H1 (cell line): ENCODE measurements at places on chromosomes 7 and 10. TPM values are rescaled to one million over a fixed set of nuclear protein-coding genes. Genes with fewer than 3 reads are reported as not detected.

Gene PLEKHS1
- total RNA-seq: not detected in 2 replicates

Gene KIAA1217
- 13.6 and 15.6 TPM in 2 replicates for total RNA-seq

Gene ASB15
- total RNA-seq: not detected in 2 replicates

- DNase-seq: no peak
- H3K4me1 ChIP-seq: peaks cover 3% of the 10 kb centered on the region; the same call in 1 of the 2 replicates
- no peak overlapping the region for H3K27ac ChIP-seq
Observed at GRCh38 chr7:73844131-73844547, 1.8 kb upstream of the METTL27 start.

DNA sequence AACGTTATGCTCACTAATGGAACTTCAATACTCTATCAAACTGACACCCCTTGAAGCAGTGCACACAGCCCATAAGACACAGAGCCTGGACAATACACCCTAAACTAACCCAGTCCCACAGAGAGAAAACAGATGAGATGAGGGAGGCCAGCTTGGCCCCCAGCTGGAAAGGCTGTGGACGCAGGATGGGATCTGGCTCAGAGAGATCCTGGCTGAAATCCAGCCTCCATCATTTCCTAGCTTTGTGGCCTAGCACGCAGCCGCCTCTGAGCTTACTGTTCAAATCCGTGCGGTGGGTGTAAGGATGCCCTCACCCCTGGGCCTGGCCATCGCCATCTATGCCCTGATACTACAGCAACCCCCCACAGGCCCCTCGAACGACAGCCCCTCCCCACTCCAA lies 32.7 kb downstream of the SNX8 start:
- H3K4me1 ChIP-seq: peaks cover 10% of the 10 kb centered on the region; the same call in 1 of the 2 replicates
- H3K36me3 ChIP-seq: no peaks in the 10 kb centered on the region
- H3K27me3 ChIP-seq: no peaks in the 10 kb centered on the region
- H3K27ac ChIP-seq: no peak overlapping the region

DNA sequence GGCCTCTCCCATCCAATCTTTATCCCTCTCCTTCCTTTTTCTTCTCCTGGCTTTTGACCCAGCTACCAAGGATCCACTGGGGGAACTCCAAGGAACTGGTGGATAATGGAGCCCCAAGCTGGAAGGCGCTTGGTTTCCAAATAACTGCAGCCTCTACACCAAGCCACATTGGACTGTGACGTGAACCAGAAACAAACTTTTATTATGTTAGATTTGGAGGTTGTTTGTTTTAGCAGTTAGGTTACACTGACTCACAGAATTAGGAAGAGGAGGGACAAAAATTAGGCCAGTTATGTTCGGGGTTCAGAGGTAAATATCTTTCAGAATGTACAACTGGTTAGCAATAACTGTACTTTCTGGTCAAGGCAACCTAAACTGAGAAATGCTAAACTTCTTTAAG lies 21.3 kb upstream of the ANK3 start:
- H3K27ac ChIP-seq: no peak overlapping the region
- H3K4me3 ChIP-seq: no peak overlapping the region
- H3K4me1 ChIP-seq: no peaks in the 10 kb centered on the region
- DNase-seq: no peak
- H3K27me3 ChIP-seq: no peaks in the 10 kb centered on the region

- H3K27ac ChIP-seq: no peak overlapping the region
- H3K4me1 ChIP-seq: no peaks in the 10 kb centered on the region
- no peak overlapping the region for H3K4me3 ChIP-seq
- H3K27me3 ChIP-seq: no peaks in the 10 kb centered on the region
Observed at GRCh38 chr10:30968711-30969110, 63.0 kb downstream of the ZNF438 start.

- no peaks in the 10 kb centered on the region for H3K27me3 ChIP-seq
- H3K36me3 ChIP-seq: no peaks in the 10 kb centered on the region
- DNase-seq: no peak
- no peak overlapping the region for H3K27ac ChIP-seq
Observed at GRCh38 chr7:116443646-116444045, 55.9 kb upstream of the CAV2 start.

DNA sequence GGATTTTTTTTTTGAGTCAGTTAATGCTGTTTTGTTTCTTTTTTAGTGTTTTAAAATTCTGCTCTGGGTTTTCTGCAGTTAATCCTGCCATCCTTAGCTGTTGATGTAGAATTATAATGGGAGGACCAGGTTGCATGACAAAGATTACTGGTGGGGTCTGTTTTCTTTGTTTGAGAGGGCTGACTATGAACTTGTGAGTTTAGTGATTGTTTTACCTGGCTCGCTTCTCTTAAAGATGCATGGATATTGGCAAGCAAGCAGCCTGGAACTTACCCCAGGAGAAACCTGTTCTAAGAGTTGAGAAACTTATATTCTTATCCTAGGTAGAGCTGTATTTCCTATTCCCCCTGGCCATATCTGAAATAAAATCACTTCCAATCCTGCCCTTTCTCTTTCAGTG lies 727.8 kb downstream of the GRM8 start:
- H3K27ac ChIP-seq: no peak overlapping the region
- peaks cover 3% of the 10 kb centered on the region; the same call in 1 of the 2 replicates for H3K4me1 ChIP-seq
- H3K36me3 ChIP-seq: no peaks in the 10 kb centered on the region
- no peak overlapping the region for H3K4me3 ChIP-seq

- no peak for DNase-seq
- H3K36me3 ChIP-seq: no peaks in the 10 kb centered on the region
- H3K4me1 ChIP-seq: no peaks in the 10 kb centered on the region
- H3K27ac ChIP-seq: no peak overlapping the region
Observed at GRCh38 chr10:44065788-44066526, 318.9 kb downstream of the CXCL12 start.

DNA sequence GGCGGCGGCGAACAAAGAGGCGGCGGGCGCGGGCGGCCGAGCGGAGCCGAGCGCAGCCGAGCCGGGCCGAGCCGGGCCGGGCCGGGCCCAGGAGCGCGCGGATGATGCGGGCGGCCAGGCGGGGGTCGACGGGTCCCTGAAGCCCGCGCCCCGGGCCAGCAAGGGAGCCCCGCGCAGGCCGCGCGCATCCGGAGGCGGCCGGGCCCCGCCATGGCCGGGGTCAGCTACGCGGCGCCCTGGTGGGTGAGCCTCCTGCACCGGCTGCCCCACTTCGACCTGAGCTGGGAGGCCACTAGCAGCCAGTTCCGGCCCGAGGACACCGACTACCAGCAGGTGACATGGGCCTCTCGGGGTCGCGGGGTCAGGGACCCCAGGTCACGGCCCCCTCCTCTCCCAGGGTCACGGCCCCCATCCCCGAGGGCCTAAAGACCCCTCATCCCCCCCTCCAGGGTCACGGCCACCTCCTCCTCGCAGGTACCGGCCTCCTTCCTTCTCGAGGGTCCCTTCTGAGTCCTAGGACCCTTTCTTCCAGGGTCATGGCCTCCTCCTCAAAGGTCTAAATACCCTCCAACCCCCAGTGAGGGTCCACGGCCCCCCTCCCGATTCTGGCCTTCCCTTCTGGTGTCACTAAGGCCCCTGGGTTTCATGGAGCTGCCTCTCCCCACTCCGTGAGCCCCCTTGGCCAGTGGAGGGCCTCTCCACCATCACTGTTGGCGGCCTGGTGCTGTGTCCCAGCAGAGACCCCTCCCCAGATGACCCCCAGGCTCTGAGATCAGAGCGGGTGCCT lies at the start of gene TTYH3:
TTYH3 (plus strand) TSS at position 41 of the 787 bp plus-strand sequence; CDS start at position 211, 170 bp downstream.
- H3K4me1 ChIP-seq: peaks cover 10% of the 10 kb centered on the region
- peak within 1 kb of the TSS; percentile 65; the same call in 1 of the 2 replicates for H3K27ac ChIP-seq
- peak; percentile 62 for DNase-seq
- no peaks in the 10 kb centered on the region for H3K27me3 ChIP-seq
- H3K4me3 ChIP-seq: peak within 1 kb of the TSS; percentile 96

GRCh38 chr10:96671211-96671890 lies 49.0 kb downstream of the PIK3AP1 start:
- no peaks in the 10 kb centered on the region for H3K27me3 ChIP-seq
- no peak for DNase-seq
- H3K27ac ChIP-seq: no peak overlapping the region
- H3K36me3 ChIP-seq: no peaks in the 10 kb centered on the region

DNA sequence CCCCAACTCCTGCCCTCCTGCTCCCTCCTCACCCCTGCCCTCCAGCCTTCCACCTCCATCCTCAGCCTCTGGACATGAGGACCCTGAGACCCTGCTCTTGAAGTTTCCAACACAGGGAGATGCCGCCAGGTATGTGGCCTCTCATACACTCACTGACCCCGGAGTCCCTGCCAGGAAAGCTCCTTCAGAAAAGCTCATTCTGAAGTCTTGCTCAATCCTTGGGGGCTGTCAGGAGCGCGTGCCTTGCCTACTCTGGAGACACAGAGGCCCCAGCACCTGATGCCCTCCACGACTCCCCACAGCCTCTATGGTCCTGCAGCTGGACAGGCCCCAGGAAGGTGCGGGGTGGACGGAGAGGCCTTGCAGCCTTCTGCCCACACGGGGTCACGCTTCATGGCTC lies 11.0 kb downstream of the NUDT1 start:
- no peaks in the 10 kb centered on the region; the same call in 1 of the 2 replicates for H3K36me3 ChIP-seq
- H3K4me1 ChIP-seq: no peaks in the 10 kb centered on the region
- DNase-seq: no peak
- no peaks in the 10 kb centered on the region for H3K27me3 ChIP-seq

- no peaks in the 10 kb centered on the region for H3K36me3 ChIP-seq
- H3K4me1 ChIP-seq: peaks cover 3% of the 10 kb centered on the region; the same call in 1 of the 2 replicates
- no peak overlapping the region for H3K27ac ChIP-seq
- no peak overlapping the region for H3K4me3 ChIP-seq
- no peaks in the 10 kb centered on the region for H3K27me3 ChIP-seq
Observed at GRCh38 chr10:116636976-116637375, 16.2 kb downstream of the PNLIPRP2 start.

DNA sequence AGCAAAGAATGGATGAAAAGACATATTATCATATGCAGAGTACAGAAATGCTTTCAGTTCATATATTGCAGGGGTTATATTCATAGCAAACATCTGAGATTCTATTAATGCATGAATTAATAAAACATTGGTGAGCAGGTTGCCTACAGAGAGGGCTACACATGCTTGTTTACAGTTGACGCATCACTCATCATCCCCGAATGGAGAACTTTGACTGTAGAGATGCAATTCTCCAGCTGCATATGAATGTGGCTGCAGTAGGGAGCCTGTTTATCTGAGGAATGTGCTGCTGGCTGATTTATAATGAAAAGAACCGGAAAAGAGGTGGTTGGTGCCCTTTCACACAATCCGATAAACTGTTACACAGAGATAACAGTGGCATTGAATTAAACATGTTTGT lies 116.5 kb downstream of the GRM3 start:
- no peaks in the 10 kb centered on the region for H3K36me3 ChIP-seq
- H3K27me3 ChIP-seq: no peaks in the 10 kb centered on the region
- DNase-seq: peak; percentile 15
- peaks cover 19% of the 10 kb centered on the region; the same call in 1 of the 2 replicates for H3K4me1 ChIP-seq

GRCh38 chr10:60212195-60212594 lies 177.5 kb downstream of the ANK3 start:
- H3K4me3 ChIP-seq: no peak overlapping the region
- H3K4me1 ChIP-seq: peaks cover 4% of the 10 kb centered on the region
- no peaks in the 10 kb centered on the region for H3K36me3 ChIP-seq
- no peak overlapping the region for H3K27ac ChIP-seq

DNA sequence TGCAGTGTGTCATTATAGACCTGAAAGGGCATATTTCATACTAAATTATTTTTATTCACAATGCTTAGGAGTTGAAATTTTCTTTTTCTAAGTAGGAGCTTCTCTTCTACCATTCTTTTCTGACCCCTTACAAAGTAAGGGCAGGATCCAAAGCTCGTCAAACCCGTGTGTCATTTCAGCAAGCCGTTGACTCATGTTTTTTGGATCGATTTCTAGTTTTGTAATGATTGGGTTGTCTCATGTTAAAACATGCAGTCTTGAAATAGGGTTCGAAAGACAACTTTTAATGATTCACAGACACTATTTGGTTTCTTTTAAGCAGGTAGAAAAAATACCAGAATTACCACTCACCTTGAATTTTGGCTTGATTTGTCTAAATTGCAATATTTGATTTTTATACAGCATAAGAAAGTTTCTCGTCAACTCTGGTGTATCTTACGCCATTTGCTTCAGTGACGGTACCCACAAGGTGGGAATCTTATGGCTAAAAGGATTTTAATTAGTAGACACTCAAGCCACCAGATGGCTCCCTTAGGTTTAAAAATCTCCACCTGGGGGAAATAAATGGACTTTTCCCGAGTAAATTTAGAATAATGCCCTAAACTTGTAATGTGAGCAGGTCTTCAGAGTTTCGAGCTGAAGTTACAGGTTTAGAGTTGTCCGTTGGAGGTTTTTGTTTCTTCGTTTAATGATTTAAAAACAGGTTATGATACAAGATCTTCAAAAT lies 283.4 kb downstream of the CCDC3 start:
- no peaks in the 10 kb centered on the region for H3K36me3 ChIP-seq
- H3K4me1 ChIP-seq: peaks cover 3% of the 10 kb centered on the region
- DNase-seq: no peak

- H3K4me3 ChIP-seq: no peak overlapping the region
- H3K36me3 ChIP-seq: no peaks in the 10 kb centered on the region
- no peaks in the 10 kb centered on the region for H3K27me3 ChIP-seq
- no peak for DNase-seq
Observed at GRCh38 chr7:26284995-26285632, 6.5 kb upstream of the SNX10 start.

- DNase-seq: no peak
- peaks cover 15% of the 10 kb centered on the region for H3K4me1 ChIP-seq
- H3K36me3 ChIP-seq: no peaks in the 10 kb centered on the region; the same call in 1 of the 2 replicates
- peaks cover 1% of the 10 kb centered on the region for H3K27me3 ChIP-seq
- no peak overlapping the region for H3K27ac ChIP-seq
Observed at GRCh38 chr7:140448781-140449480, 30.4 kb downstream of the MKRN1 start.

DNA sequence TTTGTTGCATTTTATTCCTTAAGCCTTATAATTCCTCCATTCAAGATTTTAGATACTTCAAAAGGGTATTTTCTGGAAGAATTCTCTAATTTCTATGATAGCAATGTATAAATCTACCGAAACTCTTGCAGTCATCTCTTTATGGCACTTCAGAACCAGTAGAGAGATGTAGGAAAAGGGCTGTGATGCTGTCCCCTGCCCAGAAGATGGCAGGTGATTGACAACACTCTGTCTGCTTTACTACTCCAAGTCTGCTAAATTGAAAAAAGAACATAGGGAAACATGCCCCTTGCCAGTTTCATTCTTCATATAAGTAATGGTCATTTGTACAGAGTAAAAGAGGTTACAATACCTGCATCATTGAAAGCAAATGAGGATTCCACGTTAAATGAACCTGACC lies 5.1 kb downstream of the TCTN3 start:
- H3K36me3 ChIP-seq: peaks cover 8% of the 10 kb centered on the region
- H3K4me1 ChIP-seq: no peaks in the 10 kb centered on the region
- no peaks in the 10 kb centered on the region for H3K27me3 ChIP-seq
- H3K27ac ChIP-seq: no peak overlapping the region
- H3K4me3 ChIP-seq: no peak overlapping the region

DNA sequence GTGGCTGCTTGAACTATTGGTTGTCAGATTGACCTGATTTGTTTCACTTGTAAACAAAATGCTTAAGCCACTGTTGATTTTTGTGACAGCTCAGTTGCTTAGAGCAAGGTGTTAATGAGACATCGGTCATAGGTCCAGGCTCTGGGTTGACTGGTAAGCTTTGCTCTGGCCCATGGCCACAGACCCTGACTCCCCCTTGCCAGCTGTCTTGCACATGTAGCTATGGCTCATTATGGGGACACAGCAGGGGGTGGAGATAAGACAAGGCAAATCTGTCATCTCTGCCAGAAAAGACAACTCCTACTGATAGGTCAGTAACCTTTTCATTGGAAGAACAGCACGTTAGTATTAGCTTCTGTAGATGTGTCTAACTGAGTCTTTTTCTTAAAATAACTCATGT lies 95.3 kb downstream of the KAT6B start:
- H3K4me3 ChIP-seq: no peak overlapping the region
- H3K27me3 ChIP-seq: no peaks in the 10 kb centered on the region
- no peak overlapping the region for H3K27ac ChIP-seq
